ENCODE measurements at places on chromosomes 4 and X.

- no peak for DNase-seq
These were observed 42.4 kb downstream of the DCUN1D4 start for GRCh38 chr4:51885363-51885762.

- DNase-seq, result no peak
These were observed 56.8 kb downstream of the RXFP1 start for GRCh38 chr4:158578476-158578875.

GRCh38 chr4:185211035-185211434 lies 1.6 kb downstream of the SNX25 start:
- DNase-seq, result no peak

DNA sequence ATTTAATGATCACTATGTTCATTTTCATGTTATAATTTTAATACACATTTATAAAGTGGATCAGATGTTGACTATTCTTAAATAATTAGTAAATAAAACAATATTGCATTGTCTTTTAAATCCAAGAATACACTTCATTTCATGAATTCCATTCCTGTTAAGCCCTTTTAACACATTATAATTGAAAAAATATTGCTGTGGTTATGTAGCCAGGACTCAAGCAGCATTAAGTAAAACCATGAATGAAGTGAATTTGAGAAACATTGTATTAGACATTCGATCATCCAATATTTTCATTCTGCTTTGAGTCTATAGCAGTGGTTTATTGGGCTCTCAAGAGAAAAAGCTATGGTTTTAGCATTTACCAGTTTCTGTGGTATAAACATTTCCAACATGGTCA lies 94.2 kb upstream of the RAPGEF2 start:
- no peak for DNase-seq

DNA sequence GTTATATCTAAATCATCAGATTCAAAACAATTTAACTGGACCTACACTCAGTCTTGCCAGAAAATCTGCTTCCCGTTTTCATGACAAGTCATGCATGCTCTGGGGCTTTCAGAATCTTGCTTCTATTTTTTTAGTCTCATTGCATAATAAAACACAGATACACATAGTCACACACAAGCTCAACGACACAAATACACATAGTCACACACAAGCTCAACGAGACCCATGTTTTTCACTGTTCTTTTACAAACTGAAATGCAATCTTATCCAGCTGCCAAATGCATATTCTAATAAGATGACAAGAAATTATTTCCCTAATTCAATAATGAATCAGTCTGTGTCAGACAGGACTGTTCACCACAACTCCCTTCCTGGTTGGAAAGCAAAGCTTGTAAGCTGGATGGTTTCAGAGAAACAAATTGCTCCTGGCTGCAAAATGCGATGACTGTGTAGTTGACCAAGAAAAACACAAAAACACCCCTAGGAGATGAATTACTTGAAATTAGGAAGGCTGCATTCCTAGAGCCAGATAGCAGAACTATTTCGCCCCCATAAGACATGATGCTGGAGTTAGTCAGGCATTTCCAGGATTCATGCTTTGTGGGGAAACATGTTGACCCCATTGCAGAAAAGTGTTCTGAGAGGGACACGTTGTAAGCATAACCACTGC lies 208.7 kb downstream of the CHIC2 start:
- no peak for DNase-seq

DNA sequence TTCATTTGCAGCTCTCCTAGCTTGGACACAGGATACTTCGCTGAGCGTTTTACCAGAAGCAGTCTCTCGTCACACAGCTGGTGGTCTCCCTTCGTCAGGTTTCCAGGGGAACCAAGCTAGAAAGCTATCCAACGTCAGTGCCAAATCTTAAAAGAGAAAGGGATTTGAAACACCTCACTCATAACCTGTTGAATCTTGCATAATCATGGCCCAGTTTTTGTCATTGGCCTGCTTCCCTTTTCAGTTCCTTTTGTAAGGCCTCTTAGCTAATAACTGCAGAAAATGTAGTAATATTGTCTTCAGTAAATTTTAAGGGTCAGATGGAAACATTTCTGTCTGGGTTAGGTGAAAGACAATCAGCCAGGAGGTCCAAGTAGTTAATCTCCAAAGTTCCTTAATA lies 22.0 kb downstream of the RAB39B start:
- DNase-seq, result no peak

All from stimulated activated CD8-positive, alpha-beta memory T cell treated with anti-CD3 and anti-CD28 coated beads, Interleukin-4, amount 100 ng/mL, for 1 hour (primary cell).